ENCODE measurements at places on chromosomes 6 and 20.

DNA sequence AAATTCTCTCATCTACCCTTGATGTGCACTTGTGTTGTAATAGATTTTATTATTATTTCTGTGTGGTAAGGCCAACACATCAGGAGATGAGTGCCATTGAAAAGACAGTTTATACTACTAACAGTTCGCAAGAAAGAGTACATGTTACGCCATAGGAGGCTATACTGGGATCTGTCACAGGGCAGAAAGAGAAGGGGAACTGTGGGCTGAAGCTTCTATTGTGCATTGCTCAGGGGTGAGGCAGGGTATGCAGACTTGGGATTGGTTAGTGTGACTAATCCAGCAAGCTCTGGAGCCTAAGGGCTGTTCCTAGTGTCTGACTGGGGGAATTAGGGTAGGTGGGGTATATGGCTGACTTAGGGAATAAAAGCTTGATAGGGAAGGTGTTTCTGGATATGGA is 50.9 kb downstream of the GPR63 start:
- H3K36me3 ChIP-seq, result no peaks in the 10 kb centered on the region
- H3K4me1 ChIP-seq, result no peaks in the 10 kb centered on the region
- H3K27ac ChIP-seq, result no peak overlapping the region

DNA sequence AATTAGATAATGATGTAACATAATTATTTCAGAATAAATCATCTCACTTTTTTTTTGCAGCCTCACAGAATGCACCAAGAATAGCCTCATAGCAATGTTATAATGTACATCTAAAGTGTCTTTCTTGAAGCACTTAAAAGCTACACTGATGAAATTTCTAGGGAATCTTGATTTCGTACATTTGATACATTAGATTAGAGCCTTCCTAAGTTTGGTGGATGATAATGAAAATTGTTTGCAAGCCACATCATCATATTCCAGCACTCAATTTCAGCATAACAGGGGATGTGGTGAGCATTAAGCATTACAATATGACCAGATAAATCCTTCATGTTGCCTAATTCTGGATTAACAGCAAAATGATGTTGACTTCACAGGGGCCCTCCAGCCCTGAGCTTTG is 9.7 kb upstream of the METTL24 start:
- no peaks in the 10 kb centered on the region for H3K36me3 ChIP-seq
- H3K27ac ChIP-seq, result no peak overlapping the region
- H3K4me1 ChIP-seq, result peaks cover 5% of the 10 kb centered on the region
- no peak for DNase-seq
- H3K27me3 ChIP-seq, result peaks cover 35% of the 10 kb centered on the region

- DNase-seq, result no peak
- H3K27me3 ChIP-seq, result peaks cover 23% of the 10 kb centered on the region
- H3K27ac ChIP-seq, result no peak overlapping the region
- no peak overlapping the region for H3K4me3 ChIP-seq
- H3K36me3 ChIP-seq, result no peaks in the 10 kb centered on the region
These were observed 159.8 kb upstream of the ECI2 start for GRCh38 chr6:4295058-4295782.

GRCh38 chr6:33144373-33144772 is 47.9 kb downstream of the COL11A2 start:
- H3K27ac ChIP-seq, result no peak overlapping the region
- no peak overlapping the region for H3K4me3 ChIP-seq
- H3K27me3 ChIP-seq, result peaks cover 53% of the 10 kb centered on the region
- no peaks in the 10 kb centered on the region for H3K36me3 ChIP-seq
- DNase-seq, result no peak
- peaks cover 4% of the 10 kb centered on the region for H3K4me1 ChIP-seq

DNA sequence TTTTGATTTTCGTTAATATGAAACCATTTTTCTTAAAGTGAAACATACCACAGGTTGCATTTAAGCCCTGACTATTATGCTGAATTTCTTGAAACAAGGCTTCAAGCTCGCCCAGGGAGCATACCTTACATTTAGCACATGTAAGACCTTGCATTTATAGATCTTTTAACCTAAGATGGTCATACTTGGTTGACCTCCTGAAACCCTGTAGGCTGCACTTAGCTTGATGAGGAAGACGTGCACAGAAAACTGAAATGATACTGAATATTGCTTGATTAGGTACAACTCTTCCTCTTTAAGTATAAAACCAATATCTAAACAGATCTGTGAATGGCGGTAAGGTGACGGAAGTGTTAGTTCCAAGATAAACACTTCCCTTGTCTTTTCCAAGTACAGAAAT is 82.2 kb downstream of the CTNNBL1 start:
- DNase-seq, result no peak
- H3K4me3 ChIP-seq, result no peak overlapping the region
- peaks cover 22% of the 10 kb centered on the region for H3K36me3 ChIP-seq
- H3K27ac ChIP-seq, result no peak overlapping the region
- H3K27me3 ChIP-seq, result no peaks in the 10 kb centered on the region

DNA sequence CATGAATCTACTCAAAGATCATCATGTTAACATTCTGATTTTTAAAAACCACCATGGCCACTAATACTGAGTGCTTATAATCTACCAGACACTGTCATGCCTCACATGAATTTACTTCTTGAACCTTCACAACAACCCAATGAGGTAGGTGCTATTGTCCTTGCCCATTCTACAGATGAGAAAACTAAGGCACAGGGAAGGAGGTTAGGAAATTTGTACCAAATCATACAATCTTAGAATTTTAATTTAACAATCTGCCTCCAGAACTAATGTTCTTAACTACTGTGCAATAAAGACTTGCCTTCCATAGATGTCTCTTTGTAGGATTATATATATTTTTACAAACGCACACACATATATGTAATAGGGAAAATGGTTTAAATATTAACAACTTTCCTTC is 269.5 kb downstream of the ALDH8A1 start:
- H3K4me3 ChIP-seq, result no peak overlapping the region
- H3K27ac ChIP-seq, result no peak overlapping the region
- DNase-seq, result no peak
- H3K4me1 ChIP-seq, result no peaks in the 10 kb centered on the region

DNA sequence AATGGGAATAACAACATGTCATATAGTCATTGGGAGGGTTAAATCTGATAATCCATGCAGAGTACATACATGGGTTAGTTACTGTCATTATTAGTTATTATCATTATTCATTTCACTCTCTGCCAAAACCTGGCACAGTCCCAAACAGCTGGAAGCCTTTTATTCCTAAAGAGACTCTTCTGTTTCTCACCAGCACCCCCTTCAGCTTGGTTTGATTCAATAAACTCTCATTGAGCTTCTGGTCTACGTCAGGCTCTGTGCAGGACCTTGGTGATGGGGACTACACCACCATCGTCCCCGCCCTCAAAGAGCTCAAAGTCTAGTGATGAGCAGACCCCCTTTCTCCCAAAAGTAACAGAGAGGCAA is 2.3 kb downstream of the KCNK15 start:
- H3K4me1 ChIP-seq, result no peaks in the 10 kb centered on the region
- no peak overlapping the region for H3K4me3 ChIP-seq
- no peak overlapping the region for H3K27ac ChIP-seq

GRCh38 chr20:37385659-37386504 is 39.9 kb downstream of the SRC start:
- peaks cover 6% of the 10 kb centered on the region for H3K36me3 ChIP-seq
- no peaks in the 10 kb centered on the region for H3K27me3 ChIP-seq
- H3K4me1 ChIP-seq, result peaks cover 5% of the 10 kb centered on the region
- no peak for DNase-seq
- H3K4me3 ChIP-seq, result peak overlapping the region; percentile 84

DNA sequence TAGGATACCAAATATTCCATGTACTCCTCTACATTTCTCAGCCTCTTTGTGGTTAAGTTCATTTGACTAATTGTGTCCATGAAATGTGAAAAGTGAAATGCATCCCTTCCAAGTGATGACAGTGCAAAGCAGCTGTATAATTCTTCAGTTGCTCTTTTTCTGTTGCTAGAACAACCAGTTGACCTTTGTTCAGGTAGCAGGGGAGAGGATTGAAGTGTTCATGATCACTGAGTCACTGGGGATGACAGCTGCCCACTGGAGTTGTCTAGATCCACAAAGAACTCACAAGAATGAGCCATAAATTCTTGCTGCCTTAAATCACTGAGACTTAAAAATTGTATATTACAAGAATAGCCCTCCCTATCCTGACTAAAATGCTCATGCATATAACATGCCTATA is 254.6 kb downstream of the EPHA7 start:
- no peaks in the 10 kb centered on the region for H3K4me1 ChIP-seq
- no peak for DNase-seq

DNA sequence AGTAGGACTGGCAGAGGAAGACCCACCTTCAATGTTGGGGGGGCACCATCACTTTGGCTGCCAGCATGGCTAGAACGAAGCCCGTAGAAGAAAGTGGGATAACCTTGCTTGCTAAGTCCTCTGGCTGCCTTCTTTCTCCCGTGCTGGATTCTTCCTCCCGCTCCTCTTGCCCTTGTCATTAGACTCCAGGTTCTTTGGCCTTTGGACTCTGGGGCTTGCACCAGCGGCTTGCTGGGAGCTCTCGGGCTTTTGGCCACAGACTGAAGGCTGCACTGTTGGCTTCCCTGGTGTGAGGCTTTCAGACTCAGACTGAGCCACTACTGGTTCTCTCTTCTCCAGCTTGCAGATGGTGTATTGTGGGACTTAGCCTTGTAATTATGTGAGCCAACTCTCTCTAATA is 28.2 kb downstream of the GSTA2 start:
- H3K36me3 ChIP-seq, result no peaks in the 10 kb centered on the region
- DNase-seq, result no peak
- H3K4me1 ChIP-seq, result no peaks in the 10 kb centered on the region
- H3K27me3 ChIP-seq, result no peaks in the 10 kb centered on the region

DNA sequence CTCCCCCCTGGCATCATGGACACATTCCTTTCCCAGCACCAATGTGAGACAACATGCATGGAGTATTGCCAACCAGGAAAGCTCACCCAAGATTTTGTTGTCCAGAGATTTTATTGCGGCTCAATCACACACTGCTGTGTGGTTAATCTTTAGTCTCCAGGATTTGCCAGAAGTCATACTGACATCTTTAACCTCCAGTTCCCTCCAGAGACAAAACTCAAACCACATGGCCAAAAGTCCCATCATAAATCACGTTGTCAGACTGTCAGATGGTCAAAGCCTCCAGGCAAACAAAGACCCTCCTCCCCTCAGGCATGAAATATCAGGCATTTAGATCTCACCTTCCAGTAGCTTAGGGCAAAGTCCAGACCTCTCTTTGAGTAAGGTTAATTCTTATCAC is 97.3 kb upstream of the OPRM1 start:
- H3K27me3 ChIP-seq, result no peaks in the 10 kb centered on the region
- no peak overlapping the region for H3K4me3 ChIP-seq
- no peaks in the 10 kb centered on the region for H3K4me1 ChIP-seq
- no peak overlapping the region for H3K27ac ChIP-seq

DNA sequence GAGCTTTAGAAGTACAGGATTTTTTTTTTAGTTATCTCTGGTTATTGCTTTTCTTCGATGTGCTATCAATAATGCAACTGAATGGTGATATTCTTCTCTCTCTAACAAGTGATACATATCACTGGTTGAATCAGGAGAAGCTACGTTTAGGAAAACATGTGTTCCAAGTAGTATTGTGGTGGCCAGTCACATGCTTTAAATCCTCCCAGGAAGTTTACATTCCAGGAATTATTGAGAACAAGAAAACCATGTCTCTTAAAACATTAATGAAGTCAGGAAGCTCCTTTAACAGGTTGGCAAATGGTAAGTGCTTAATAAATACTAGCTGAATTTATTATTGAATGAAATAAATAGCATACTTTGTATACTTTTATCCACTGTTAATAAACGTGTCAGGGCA is 371.1 kb downstream of the BCKDHB start:
- no peaks in the 10 kb centered on the region for H3K27me3 ChIP-seq
- H3K4me1 ChIP-seq, result no peaks in the 10 kb centered on the region
- H3K27ac ChIP-seq, result no peak overlapping the region
- H3K36me3 ChIP-seq, result no peaks in the 10 kb centered on the region
- H3K4me3 ChIP-seq, result no peak overlapping the region
- DNase-seq, result no peak

- no peak for DNase-seq
- H3K27me3 ChIP-seq, result no peaks in the 10 kb centered on the region
- H3K4me3 ChIP-seq, result no peak overlapping the region
- H3K4me1 ChIP-seq, result peaks cover 40% of the 10 kb centered on the region
- H3K36me3 ChIP-seq, result peaks cover 9% of the 10 kb centered on the region
These were observed 23.9 kb downstream of the ZMYND8 start for GRCh38 chr20:47332381-47333206.
